ENCODE measurements at places on chromosomes 13 and 19. TPM values are rescaled to one million over a fixed set of nuclear protein-coding genes. Genes with fewer than 3 reads are reported as not detected.

Gene RDH8
- total RNA-seq: not detected

GRCh38 chr13:63206461-63206860, 1790.8 kb upstream of the PCDH20 start:
- H3K27ac ChIP-seq: no peak overlapping the region
- H3K36me3 ChIP-seq: no peaks in the 10 kb centered on the region
- DNase-seq: no peak
- no peak overlapping the region for H3K4me3 ChIP-seq
- no peaks in the 10 kb centered on the region for H3K4me1 ChIP-seq
- no peaks in the 10 kb centered on the region for H3K27me3 ChIP-seq

GRCh38 chr19:41000310-41000737, 9.2 kb downstream of the CYP2B6 start:
- no peaks in the 10 kb centered on the region for H3K36me3 ChIP-seq
- H3K27ac ChIP-seq: no peak overlapping the region
- no peaks in the 10 kb centered on the region for H3K4me1 ChIP-seq
- H3K4me3 ChIP-seq: no peak overlapping the region
- H3K27me3 ChIP-seq: peaks cover 34% of the 10 kb centered on the region
- DNase-seq: no peak

Gene LHB
- total RNA-seq: not detected

GRCh38 chr19:788983-789700, 8.1 kb upstream of the PTBP1 start:
- peak overlapping the region; percentile 18 for H3K4me3 ChIP-seq
- H3K27ac ChIP-seq: peak overlapping the region; percentile 82

Gene FAM216B
- total RNA-seq: not detected

DNA sequence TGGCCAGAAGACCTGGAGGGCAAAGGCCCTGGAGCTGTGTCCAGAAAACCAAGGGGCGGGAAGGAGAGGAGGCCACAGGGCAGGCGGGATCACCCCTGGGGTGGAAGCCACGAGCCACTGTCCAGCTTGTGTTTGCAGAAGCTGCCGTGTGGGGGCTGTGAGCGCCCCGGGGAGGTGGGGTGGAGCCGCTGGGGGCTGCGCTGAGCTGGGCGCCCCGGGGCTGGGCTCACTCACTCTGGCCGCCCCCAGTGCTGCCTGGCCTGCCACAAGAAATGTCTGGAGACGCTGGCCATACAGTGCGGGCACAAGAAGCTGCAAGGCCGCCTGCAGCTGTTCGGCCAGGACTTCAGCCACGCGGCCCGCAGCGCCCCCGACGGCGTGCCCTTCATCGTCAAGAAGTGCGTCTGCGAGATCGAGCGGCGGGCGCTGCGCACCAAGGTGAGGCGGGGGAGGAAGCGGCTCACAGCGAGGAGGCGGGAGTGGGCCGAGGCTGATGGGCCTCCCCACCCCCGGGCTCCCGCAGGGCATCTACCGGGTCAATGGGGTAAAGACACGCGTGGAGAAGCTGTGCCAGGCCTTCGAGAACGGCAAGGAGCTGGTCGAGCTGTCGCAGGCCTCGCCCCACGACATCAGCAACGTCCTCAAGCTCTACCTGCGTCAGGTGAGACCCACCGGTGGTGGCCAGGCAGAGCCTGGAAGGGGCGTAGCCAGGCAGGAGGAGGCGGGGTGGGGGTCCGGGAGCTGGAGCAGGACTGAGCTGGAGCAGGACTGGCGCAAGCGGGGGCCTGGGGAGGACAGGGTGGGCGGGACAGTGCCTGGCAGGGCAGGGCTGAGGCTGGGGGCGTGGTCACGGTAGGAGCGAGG, 13.6 kb downstream of the POLR2E start:
- no peak for DNase-seq
- H3K27me3 ChIP-seq: peaks cover 9% of the 10 kb centered on the region
- no peak overlapping the region for H3K4me3 ChIP-seq
- no peak overlapping the region for H3K27ac ChIP-seq
- H3K36me3 ChIP-seq: no peaks in the 10 kb centered on the region

GRCh38 chr13:98506728-98507230, 70.1 kb downstream of the STK24 start:
- H3K27me3 ChIP-seq: no peaks in the 10 kb centered on the region
- H3K4me1 ChIP-seq: peaks cover 78% of the 10 kb centered on the region
- H3K4me3 ChIP-seq: no peak overlapping the region
- no peak for DNase-seq
- no peaks in the 10 kb centered on the region for H3K36me3 ChIP-seq

DNA sequence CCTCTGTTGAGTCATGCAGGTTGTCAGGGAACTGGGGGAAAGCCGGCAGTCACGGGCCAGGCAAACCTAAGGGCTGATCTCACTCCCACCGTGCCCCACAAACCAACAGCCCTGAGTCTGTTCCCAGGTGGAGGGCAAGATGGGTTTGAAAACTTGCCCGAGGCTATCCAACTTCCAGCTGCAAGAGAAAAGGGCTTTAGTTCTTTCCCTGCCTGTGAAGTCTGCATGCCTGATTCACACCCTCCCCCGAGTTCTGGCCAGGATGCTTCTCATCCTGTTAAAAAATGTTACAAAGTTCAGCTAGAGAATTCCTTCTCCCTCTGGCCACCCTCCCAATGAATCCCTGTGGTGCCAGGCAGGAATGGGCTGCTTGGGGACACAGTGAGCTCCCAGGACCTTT, 33.1 kb downstream of the MYO16 start:
- peaks cover 3% of the 10 kb centered on the region for H3K4me1 ChIP-seq
- H3K36me3 ChIP-seq: no peaks in the 10 kb centered on the region
- no peak for DNase-seq
- no peaks in the 10 kb centered on the region for H3K27me3 ChIP-seq
- no peak overlapping the region for H3K4me3 ChIP-seq

GRCh38 chr19:19417628-19418245, 12.3 kb downstream of the GATAD2A start:
- H3K36me3 ChIP-seq: peaks cover 5% of the 10 kb centered on the region
- H3K27me3 ChIP-seq: no peaks in the 10 kb centered on the region
- H3K27ac ChIP-seq: no peak overlapping the region
- no peak for DNase-seq
- peaks cover 33% of the 10 kb centered on the region for H3K4me1 ChIP-seq

DNA sequence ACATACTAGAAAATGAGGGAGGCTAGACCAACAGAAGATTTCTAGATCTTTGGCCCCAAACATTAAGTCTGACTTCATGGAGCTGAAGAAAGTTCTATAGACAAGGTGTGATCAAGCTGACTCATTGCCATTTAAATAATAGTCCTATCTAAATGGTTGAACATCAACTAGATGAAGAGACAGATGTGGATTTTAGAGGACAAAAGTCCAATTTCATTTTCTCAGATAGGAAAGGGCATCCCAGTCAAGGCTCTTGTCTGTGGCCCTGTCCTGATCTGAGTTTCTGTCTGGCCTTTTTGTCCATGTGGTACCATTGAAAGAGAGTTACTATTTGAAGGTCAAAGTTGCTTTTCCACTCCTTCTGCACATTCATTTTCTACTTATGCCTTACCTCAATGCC, 74.6 kb downstream of the MBNL2 start:
- H3K27me3 ChIP-seq: no peaks in the 10 kb centered on the region
- no peak overlapping the region for H3K4me3 ChIP-seq
- no peak overlapping the region for H3K27ac ChIP-seq
- DNase-seq: no peak

GRCh38 chr13:110284779-110285484, 22.0 kb downstream of the COL4A1 start:
- no peak overlapping the region for H3K4me3 ChIP-seq
- H3K27me3 ChIP-seq: no peaks in the 10 kb centered on the region
- H3K27ac ChIP-seq: no peak overlapping the region
- peaks cover 11% of the 10 kb centered on the region for H3K4me1 ChIP-seq

DNA sequence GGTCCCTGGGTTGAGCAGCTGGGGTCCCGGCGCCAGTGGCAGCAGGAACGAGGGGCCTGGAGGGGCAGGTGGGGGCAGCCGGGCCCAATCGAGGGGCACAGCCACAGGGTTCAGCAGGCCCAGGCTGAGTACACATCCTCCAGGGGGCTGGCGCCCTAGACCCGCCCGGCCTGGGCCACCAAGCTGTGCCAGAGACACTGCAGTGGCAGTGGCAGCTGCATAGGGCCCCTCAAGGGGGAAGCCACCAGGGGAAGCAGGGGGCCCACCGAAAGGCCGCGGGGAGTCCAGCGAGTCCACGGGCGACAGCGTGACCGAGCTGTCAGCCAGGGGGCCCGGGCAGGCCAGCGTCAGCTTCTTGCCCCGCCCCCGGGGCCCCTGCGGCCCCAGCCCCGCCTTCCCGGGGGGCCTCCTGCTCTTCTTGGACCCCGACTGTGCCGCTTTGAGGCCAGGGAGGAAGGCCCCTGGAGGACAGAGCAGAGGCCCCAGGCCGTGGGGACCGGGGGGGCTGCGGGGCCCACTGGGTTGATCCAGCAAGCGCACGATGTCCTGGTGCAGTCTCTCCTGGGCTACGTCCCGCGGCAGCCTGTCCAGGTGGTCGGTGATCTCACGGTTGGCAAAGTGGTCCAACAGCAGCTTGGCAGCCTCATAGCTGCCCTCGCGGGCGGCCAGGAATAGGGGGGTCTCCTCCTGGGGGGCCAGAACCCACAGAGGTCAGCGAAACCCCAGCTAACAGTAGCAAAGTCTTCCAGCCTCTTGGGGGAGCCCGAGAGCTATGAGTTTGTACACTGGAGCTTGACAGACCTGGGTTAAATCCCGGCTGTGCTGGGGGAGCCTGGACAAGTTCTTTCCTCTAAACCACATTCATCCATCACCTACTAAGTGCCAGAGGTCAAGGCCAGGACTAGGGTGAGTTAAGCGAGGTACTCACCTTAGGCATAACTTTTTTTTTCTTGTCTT, 39.5 kb downstream of the NOTCH3 start:
- H3K27ac ChIP-seq: no peak overlapping the region
- H3K27me3 ChIP-seq: no peaks in the 10 kb centered on the region
- H3K4me3 ChIP-seq: no peak overlapping the region
- H3K36me3 ChIP-seq: peaks cover 41% of the 10 kb centered on the region

Gene KIRREL2
- 4.5 TPM for total RNA-seq

GRCh38 chr13:28000567-28000966, 12.1 kb upstream of the URAD start:
- H3K27ac ChIP-seq: no peak overlapping the region
- H3K4me3 ChIP-seq: no peak overlapping the region
- peaks cover 7% of the 10 kb centered on the region for H3K27me3 ChIP-seq
- H3K4me1 ChIP-seq: no peaks in the 10 kb centered on the region
- no peak for DNase-seq
- H3K36me3 ChIP-seq: no peaks in the 10 kb centered on the region

- no peaks in the 10 kb centered on the region for H3K36me3 ChIP-seq
- H3K4me1 ChIP-seq: peaks cover 9% of the 10 kb centered on the region
- H3K27me3 ChIP-seq: no peaks in the 10 kb centered on the region
- H3K27ac ChIP-seq: peak overlapping the region; percentile 45
- no peak for DNase-seq
Measured at GRCh38 chr13:51717786-51718398, 86.1 kb downstream of the DHRS12 start.

Gene MAB21L1
- total RNA-seq: 0.14 TPM

DNA sequence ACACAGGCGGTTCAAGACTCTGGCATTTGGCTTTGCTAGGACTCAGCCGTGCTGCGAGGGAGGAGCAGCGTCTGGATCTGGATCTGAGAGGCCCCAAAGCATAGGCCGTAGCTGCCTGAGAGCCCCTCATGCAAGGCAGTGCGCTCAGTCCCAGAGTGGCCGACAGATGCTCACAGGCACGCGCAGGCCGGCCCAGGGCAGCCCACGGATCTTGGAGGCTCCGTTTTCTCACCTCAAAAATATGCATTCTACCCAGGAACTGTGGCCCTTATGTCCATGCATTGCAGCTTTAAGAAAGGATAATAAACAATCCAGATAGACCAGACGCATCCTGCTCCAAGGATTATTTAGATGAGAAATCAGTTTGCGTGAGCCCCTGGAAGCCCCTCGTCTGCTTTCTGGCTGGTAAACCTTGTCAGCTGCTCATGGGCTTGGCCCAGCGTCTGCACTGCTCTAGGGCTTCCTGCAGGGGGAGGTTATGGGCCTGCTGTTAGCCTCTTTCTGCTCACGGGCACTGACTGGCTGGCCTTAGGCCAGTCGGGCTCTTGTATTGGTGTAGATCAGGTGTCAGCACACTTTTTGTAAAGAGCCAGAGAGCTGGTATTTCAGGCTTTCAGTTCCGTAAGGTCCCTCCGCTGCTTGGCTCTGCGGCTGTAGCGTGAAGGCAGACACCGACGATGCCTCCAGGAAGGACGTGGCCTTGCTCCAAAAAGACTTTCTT, 24.2 kb downstream of the TEX29 start:
- DNase-seq: peak; percentile 29
- H3K36me3 ChIP-seq: peaks cover 2% of the 10 kb centered on the region
- H3K27me3 ChIP-seq: no peaks in the 10 kb centered on the region
- no peak overlapping the region for H3K4me3 ChIP-seq
- no peak overlapping the region for H3K27ac ChIP-seq

Gene NDUFA7
- total RNA-seq: 51.8 TPM

Gene SPART
- 70.6 TPM for total RNA-seq

GRCh38 chr13:52969373-52969772, 59.2 kb upstream of the OLFM4 start:
- DNase-seq: no peak
- H3K27me3 ChIP-seq: peaks cover 15% of the 10 kb centered on the region
- no peak overlapping the region for H3K27ac ChIP-seq
- H3K4me1 ChIP-seq: peaks cover 12% of the 10 kb centered on the region

DNA sequence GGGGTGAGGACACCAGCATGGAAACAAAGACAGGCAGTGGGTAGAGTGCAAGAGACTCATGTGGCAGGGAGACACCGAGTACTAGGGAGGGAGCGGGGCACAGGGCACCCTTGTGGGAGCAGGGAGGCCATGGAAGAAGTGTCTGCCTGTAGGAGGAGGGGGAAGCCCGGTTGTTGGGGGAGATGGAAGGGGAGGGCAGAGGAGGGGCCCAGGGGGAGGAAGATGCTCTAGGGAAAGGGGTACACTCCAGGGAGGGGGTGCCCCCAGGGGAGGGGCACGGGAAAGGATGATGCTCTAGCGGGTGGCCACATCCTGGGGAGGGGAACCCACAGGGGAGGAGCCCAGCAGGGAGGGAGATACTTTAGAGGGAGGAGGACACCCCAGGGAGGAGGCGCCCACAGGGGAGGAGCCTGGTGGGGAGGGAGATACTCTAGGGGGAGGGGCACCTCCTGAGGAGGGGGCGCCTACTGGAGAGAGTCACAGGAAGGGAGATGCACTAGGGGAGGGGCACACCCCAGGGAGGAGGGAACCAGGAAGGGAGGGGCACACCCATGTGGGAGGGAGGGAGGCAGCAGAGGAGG, 24.9 kb downstream of the CPAMD8 start:
- H3K36me3 ChIP-seq: peaks cover 10% of the 10 kb centered on the region
- no peak overlapping the region for H3K27ac ChIP-seq
- DNase-seq: no peak
- H3K4me3 ChIP-seq: no peak overlapping the region

Gene PBX4
- 7.7 TPM for total RNA-seq

Gene LRG1
- 0.09 TPM for total RNA-seq

- peak overlapping the region; percentile 71 for H3K27ac ChIP-seq
- no peak for DNase-seq
- peak overlapping the region; percentile 45 for H3K4me3 ChIP-seq
- peaks cover 15% of the 10 kb centered on the region for H3K36me3 ChIP-seq
- H3K4me1 ChIP-seq: peaks cover 39% of the 10 kb centered on the region
Measured at GRCh38 chr19:48859711-48860572, 8.5 kb downstream of the PLEKHA4 start.
